Tongue (tissue), 3 donors: ENCODE measurements at places on chromosomes 2 and 18. TPM values are rescaled to one million over a fixed set of nuclear protein-coding genes. Genes with fewer than 3 reads are reported as not detected.
A peak's percentile ranks its signal among the peaks of the same experiment; 100 is the strongest.

CDH19 gene
- total RNA-seq = 10.8 TPM

EVA1A gene
- 9.7 TPM for total RNA-seq

ELOA2 gene
- not detected for total RNA-seq

RIOK3 gene
- total RNA-seq = 93.3 TPM

BUB1 gene
- total RNA-seq = 18.2 TPM

TSPYL6 gene
- total RNA-seq = 0.21 TPM

UNC80 gene
- 1.3 TPM for total RNA-seq

TACR1 gene
- 0.41 TPM for total RNA-seq

DSG1 gene
- 17.2 TPM for total RNA-seq

POTEI gene
- total RNA-seq = 0.21 TPM

SLC9A4 gene
- total RNA-seq = 0.10 TPM

SIX3 gene
- total RNA-seq = not detected

IL1A gene
- total RNA-seq = not detected

ROCK2 gene
- total RNA-seq = 89.4 TPM

DNA sequence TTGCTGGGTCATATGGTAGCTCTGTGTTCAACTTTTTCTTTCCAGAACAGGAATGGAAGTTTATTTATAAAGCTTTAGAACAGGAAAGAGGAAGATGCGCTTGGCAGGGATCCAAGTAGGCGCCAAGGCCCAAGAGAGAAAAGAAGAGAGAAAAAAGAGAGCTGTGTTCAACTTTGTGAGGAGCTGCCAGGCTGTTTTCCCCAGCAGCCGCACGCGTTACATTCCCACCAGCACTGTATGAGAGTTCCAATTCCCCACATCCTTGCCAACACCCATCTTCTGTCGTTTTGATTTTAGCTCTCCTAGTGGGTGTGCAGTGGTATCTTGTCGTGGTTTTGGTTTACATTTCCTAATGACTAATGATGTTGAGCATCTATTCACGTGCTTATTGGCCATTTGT is 51.4 kb downstream of the KCNF1 start:
- DNase-seq = no peak

DNA sequence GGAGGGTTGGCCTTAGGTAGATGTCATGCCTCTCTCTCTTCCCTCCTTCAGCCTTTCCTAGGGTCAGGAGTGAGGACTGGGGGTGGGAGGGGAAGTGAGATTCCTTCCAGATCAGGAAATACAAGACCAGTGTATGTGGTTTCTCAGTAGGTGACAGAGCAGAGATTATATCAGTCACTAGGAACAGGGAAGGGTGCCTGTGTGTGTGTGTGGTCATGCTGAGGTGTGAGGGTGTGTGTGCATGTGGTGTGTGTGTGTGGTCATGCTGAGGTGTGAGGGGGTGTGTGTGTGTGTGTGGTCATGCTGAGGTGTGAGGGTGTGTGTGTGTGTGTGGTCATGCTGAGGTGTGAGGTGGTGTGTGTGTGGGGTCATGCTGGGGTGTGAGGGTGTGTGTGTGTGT is 259.8 kb downstream of the LOXHD1 start:
- no peak for DNase-seq

DNA sequence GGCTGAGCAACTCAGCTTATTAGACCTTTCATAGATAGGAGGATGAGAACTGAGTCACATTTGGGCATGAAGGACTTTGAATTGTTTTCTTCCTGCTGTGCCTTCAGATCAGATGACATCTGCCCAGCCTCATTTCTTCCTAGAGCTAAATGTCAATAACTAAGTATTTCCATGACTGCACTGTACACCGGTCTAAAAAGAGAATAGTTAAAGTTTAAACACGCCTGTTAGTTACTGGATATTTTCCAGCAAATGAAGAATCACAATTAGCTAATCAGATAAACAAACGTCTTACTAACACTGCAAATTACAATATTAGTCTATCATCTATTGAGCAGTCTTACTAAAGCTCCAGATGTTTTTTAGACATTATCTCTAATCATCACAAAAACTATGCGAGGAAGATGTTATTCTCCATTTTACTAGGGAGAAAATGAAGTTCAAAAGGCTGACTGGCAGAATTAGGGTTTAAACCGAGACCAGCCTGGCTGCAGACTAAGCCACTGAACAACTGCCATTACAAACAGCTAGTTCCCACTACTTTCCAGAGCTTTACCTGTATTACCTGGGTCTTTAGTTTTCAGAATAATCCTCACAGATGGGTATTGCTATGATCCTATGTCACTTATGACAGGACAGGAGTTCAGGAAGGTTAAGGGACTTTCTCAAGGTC is 69.4 kb upstream of the ZNF397 start:
- DNase-seq = no peak

GRCh38 chr2:217713395-217714286 is 289.2 kb downstream of the TNS1 start:
- peak; percentile 91 for DNase-seq

DNA sequence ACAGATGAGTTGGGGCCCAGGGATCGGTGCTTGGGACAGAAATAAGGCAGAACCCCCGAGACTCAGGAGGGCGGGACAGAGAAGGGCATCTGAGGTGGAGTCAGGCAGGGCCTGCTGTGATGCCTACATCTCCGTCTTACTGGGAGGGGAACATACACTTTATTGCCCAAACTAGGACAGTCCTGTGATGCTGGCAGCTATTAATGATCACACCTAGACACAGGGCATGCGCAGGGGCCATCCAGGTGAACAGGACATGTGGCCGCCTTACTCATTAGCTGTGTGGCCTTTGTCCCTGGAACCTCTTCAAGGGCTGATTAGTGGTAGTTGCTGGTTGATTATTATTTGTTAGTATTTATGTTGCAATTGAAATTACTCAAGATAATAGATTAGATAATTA is 33.2 kb downstream of the MLPH start:
- DNase-seq = no peak

- DNase-seq = peak; percentile 43
Observed at GRCh38 chr2:197052356-197052755, 125.8 kb upstream of the PGAP1 start.

DNA sequence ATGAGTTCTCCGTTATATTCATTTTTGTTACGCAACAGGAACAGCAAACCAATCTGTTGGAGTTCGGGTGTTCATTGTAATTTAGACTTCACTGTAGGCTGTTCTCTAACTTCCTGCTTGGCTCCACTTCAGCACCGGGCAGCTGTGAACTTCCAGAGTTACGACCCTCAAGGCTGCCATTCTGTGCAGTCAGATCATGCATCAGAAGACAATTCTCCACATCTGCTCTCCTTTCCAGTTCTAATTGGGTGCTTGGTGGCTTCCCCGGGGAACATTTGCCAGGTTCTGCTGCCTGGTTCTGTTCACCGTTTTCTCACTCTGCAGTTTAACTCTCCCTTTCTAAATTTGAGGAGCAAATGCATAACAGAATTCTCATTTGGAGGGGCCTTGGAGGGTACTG is 237.7 kb downstream of the NYAP2 start:
- peak; percentile 21 for DNase-seq

DNA sequence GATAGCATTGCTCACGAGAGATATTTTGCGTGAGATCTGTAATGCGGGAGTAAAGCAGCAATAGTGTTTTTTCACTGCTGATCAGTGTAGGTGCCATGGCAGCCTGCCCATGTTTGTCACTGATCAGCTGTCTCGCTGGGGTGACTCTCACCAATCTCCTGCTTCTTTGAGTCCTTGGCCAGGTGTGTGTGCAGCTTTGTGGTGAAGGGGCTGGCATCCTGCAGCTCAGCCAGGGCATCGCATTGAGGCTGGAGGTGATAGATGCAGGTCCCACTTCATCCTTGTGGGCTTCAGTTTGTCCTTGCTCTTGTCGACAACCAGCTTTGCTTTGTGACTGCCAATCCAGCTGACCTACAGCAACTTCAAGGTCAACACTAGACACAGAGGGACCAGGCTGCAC is 258.3 kb upstream of the CXCR4 start:
- DNase-seq = no peak

GRCh38 chr2:151388011-151388410 is 21.7 kb upstream of the RIF1 start:
- no peak for DNase-seq

DNA sequence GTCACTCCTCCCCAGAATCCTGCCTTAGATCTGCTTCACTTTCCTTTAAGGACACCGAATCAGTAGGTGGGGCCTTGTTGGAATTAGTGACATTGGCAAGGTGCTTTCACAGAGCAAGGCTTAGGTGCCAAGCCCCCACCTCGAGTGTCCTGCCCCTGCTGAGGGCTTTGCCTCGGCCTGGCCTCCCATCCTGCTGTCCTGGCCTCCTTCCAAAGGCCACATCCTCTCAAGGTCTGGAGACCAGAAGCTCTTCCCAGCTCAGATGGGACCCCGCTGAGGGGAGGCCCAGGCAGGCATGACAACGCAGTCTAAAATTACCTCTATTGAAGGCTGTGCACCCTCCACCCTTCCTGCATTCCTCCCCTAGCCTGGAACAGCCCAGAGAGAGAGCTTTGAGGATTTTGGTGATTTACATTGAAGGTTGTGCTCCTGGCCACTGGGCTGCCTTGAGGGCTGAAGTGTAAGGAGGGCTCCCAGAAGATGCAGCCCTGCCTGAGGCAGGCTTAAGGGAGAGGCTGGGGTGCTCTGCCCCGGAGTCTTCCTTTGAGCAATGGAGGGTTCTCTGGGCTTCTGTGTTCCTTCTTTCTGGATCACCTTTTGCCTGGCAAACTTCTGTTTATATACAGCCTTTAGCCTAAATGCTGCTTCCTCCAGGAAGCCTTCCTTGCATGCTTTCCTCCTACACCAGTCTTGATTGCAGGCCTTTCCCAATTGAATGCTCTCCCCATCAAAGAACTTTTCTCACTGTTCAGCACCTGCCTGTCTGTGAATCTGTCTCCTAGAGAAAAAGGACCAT is 154.4 kb downstream of the DDX1 start:
- no peak for DNase-seq

- DNase-seq = peak; percentile 85
Observed at GRCh38 chr2:178404368-178404767, 46.6 kb downstream of the PRKRA start.

DNA sequence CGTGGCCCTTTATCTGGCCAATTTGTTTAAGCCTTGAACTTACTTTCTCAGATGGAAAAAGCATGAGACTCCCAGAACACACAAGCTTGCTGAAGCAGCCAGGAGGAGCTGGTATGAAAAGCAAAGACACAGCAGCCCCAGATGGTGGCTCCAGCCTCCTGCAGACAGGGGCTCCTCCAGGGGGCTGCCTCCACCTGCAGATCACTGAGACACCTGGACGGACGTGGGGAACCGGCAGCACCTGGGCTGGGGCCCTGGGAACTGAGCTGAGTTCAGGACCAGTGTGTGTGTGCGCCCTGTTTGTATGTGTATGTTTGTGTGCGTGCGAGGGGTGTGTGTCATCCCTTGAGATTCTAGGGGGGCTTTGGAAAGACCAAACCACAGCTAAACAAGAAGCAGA is 8.6 kb downstream of the CYS1 start:
- DNase-seq = no peak

GRCh38 chr2:18339326-18339725 is 221.1 kb downstream of the RDH14 start:
- DNase-seq = no peak

GRCh38 chr2:239946864-239947728 is 78.0 kb downstream of the NDUFA10 start:
- no peak for DNase-seq

DNA sequence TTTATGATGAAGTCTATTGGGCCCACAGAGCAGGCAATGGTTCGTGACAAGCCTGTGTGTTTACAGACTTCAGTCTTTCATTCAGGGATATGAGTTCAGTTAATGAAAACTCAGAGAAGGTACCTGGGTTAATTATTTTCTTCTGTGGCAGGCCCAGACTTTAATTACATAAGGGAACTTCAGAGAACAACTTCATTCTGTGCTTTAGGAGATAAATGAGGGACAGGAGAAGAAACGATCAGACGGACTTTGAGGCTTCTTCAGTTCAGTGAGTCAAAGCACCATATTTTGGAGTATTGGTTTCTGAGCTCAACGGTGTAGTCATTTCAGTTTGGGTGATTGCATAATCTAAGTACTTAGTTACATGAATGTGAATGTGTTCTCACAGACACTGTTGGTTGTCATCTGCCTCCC is 203.0 kb upstream of the KCNJ3 start:
- no peak for DNase-seq

DNA sequence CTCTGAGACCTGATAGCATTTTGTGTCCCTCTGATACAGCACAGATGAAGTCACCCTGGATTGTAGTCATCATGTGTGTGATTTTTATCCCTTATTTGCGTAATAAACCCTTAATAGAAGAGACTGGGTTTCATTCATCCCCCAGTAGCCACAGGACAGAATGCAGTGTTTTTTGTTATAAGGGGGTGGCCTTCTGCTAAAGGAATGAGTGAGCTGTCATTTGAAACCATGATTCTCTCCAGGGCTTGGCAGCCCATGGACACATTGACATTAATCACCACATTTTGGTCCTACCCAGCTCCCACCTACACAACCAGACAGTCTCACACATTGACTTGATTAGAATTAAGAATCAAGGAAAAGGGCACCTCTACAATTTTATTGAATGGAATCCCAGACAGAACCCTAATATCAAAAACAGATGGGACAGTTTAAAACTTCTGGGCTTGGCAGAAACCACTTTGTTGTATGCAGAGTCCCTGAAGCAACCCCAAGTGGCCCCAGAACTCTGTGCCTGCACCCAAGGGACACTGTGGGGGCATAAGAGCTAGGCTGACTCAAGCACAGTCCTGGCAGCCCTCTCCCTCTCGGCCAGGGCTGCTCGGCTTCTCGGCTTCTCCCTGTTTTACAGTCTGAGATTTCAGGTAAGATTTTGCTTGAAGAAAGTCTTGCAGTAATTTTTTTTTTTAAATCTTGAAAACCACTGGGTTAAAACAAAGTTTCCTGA is 254.0 kb upstream of the SLC14A2 start:
- peak; percentile 45 for DNase-seq

- no peak for DNase-seq
Observed at GRCh38 chr2:209721497-209721896, 50.1 kb upstream of the UNC80 start.

- peak; percentile 65 for DNase-seq
Observed at GRCh38 chr2:235551965-235552364, 58.1 kb downstream of the AGAP1 start.

GRCh38 chr2:29878898-29879297 is 42.5 kb downstream of the ALK start:
- no peak for DNase-seq

DNA sequence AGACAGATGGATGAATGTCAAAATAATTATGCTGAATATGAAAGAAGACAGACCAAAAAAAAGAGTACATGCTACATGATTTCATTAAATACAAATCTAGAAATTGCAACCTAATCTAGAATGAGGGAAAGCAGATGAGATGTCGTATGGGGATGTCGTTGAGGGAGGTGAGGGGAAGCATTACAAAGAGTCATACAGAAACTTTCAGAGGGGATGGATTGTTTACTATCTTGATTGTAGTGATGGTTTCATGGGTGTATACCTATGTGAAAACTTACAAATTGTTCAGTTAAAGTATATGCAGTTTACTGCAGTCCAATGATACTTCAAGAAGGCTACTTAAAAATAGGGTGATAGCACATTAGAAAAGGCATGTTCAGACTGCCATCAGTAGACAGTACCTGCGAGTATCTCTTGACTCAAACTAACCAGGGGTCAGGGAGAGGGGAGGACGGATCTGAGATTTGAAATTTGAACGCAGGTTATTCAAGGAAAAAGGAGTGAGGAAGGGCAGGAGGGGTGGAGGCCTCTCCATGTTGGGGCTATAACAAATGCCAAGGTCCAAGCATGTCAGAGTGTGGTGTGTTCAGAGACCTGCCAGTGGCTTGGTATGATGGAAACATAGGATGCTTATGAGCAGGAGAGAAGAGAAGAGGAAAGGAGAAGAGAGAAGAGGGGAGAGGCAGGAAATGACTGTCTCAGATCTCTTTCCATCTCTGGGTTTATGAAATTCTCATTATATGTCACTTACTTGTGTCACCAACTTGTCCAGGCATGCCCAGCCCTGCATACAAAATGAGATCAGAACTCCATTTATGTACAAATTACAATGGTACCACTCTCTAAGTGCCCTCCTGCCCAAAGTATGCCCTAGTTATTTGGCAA is 257.3 kb upstream of the CXCR4 start:
- no peak for DNase-seq
